ENCODE measurements at places on chromosomes 5 and 9.

- no peak for DNase-seq
These were observed 81.8 kb downstream of the ANKRD33B start for GRCh38 chr5:10645671-10646070.

DNA sequence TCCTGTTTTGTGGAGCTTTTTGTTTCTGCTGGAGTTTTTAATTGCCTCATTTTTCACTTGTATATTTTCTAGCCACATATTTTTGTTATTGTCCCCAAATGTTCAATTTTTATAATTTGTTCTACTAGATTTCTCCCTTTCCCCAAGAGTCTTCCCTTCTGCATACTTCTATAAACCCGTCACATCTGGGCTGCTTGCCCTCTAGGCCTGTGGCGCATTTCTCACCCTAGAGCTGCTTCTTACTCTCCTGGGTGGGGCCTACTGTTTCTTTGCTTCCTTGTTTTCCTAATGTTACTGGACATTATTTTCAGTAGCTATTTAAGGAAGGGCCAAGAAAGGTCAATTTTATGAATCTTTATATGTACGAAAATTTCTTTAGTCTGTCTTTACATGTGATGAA lies 51.5 kb downstream of the NXNL2 start:
- DNase-seq: no peak

- DNase-seq: no peak
These were observed 7.4 kb upstream of the SPDL1 start for GRCh38 chr5:169576181-169576598.

DNA sequence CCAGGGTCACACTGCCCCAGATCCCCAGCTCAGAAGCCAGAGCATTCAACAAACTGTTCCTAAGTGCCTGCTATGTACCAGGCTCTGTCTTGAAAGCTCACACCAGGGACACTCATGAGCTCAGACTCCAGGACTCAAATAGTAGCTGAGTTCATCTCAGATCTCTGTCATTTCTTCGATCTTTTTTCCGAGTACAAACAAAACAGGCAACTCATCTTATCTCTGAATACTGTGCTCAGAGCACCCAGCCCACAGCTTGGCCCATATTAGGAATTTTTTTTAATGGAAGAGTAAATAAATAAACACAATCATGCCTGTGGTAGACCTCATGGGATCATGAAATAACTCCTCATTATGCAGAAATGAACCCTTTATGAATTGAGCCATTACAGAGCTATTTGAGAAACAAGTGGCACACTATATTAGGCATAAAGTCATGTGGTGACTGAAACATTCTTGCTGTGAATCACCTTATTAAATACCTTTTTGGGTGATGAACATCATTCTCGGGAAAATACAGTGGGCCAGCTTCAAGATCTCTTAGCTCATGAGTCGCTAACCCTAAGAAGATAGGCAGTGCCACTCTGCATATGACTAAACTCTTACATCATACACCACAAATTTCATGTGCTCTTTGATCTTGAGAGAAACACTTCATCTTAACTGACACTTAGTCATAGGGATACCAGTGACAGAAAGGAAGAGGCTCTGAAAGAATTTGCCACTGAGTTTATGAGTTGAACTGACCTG lies 9.9 kb downstream of the SH3RF2 start:
- DNase-seq: no peak

- no peak for DNase-seq
These were observed 418.8 kb downstream of the RAB3C start for GRCh38 chr5:59001716-59002115.

- DNase-seq: no peak
These were observed 21.8 kb downstream of the ENTREP1 start for GRCh38 chr9:69346596-69347390.

DNA sequence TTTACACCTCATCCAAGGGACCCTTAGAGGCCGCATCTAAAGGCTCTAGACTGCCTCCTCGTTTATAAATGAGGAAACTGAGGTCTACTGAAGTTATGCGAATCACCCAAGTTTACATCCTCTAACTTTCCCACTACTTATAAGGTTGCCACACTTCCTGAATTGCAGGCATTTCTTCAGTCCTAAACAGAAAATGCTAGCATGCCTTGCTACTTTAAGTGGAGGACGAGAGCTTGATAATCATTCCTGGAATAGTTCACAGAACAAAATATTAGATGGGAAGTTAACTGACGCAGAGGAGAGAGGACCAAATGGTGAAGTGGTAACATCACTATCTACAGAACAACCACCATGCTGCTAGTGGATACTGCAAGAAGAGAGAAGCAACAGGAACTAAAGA lies 85.8 kb downstream of the GNAQ start:
- no peak for DNase-seq

GRCh38 chr9:27353474-27354229 lies 56.7 kb upstream of the EQTN start:
- no peak for DNase-seq

DNA sequence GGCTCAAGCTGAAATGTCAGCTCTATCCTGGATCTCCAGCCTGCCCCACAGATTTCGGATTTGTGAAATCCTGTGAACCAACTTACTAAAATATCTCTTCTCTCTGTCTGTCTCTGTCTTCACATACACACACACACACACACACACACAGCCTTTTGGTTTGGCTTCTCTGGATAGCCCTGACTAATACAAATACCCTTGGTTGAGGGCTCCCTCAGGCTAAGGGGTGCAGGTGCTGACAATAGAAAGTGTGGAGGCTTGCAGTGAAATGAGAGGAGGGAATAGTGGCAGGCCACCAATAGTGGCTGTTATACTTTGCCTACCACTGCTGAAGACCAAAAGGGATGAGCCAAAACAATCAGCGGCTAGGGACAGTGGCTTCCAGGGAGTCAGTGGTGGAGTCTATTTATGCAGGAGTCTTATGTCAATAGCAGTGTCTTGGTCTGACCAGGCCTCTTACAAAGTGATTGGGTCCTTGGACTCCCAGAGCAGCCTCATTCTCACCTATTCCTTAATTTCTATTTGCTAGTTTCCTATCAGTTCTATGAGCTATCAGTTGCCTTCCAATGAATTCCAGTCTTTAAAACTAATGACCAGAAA lies 93.2 kb upstream of the GAS1 start:
- DNase-seq: no peak

GRCh38 chr5:155783246-155783645 lies 543.7 kb upstream of the SGCD start:
- no peak for DNase-seq

DNA sequence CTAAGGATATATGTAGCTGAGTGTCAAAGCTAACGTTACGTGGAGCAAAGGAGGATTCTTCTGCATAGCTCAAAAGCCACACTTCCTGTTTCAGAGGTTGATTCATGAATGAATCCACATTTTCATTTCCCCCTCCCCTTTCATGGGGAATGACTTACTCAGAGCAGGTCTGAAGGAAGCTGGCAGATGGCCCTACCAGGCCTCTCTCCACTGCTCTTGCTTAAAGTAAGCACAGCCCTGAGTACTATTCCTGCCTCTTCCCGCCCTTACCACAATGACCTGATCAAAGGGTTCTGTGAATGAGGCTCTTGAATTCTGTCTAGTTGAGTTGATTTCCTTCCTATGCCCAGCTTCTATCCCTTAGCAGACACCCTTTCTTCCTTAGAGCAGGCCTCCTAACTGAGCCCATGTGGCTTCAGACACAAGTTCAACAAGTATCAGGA lies 6.3 kb downstream of the IGIP start:
- no peak for DNase-seq

DNA sequence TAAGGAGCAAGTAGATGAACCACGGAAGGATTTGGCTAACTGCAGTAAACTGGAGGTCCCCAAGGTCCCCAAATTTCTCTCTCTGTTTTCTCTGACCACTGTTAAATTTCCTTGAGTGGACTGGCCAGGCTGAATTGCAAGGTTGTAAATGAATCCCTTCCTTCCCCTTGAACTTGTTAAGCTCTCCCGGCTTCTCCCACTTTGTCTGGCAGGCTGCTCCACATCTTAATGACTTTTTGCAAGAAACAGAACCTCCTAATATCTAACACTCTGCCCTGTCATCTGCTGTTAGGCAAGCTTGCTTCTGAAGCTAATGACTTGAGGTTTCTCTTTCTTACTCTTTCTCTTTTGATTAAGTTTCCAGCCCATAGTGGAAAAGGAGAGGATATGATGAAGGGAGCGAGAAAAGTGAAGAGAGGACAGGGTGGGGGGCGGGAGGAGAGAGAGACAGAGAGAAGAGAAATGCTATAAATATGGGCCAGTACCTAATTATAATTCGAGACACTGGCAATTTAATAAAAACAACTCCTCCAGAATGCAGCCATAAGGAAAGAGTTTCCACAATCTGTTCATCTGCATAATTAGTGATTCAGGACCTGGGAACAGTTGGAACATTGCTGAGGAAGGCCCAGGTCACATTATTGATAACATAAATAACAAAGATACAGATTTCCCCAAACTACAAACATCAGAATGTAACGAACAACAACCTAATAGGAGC lies 437.3 kb upstream of the MPDZ start:
- DNase-seq: no peak

- no peak for DNase-seq
These were observed 159.1 kb downstream of the LURAP1L start for GRCh38 chr9:12933957-12934356.

GRCh38 chr9:129006328-129007034 lies 21.6 kb downstream of the SH3GLB2 start:
- no peak for DNase-seq

DNA sequence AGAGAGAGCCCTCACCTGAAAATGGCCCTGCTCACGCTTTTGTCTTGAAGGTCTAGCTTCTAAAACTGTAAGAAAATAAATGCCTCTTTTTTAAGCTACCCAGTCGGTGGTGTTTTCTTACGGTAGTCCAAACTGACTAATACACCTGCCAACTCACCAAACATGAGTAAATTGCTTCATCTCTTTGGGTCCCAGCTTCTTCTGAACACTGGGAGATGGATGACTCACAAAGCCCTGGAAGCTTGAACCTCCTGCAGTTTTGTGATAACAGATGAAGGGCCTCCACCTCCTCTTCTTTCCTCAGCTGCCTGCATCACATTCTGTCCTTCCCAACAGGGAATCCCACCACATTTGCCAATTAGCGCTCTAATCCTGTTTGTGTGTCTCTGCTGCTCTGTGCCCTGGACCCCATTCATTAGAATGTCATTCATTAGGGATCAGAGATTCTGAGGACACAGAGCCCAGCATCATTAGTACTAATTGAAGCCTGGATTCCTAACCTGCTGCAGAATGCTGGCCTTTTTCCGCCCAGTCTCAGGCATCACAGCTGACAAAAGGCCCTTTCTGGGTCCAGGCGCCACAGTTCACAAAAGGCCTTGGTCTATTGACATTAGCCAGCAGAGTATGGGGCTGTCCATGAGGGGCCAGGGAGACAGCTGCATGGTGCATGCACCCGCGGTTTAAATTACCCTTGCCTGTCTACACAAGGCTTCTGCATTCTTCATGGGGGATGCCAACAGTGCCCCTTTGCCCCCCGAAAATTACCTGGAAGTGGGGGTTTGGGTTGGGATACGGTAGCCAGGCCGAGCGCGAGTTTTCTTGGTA lies 349.3 kb downstream of the SEMA5A start:
- no peak for DNase-seq

GRCh38 chr5:72452515-72453245 lies 54.5 kb downstream of the ZNF366 start:
- DNase-seq: no peak

GRCh38 chr5:122424132-122424531 lies 112.1 kb downstream of the SNCAIP start:
- DNase-seq: no peak

- no peak for DNase-seq
These were observed 59.8 kb upstream of the ABCA1 start for GRCh38 chr9:104987743-104988142.

GRCh38 chr5:75335952-75336614 lies 937 bp upstream of the HMGCR start:
- no peak for DNase-seq

- DNase-seq: no peak
These were observed 60.1 kb upstream of the ITGA1 start for GRCh38 chr5:52727576-52727975.

- DNase-seq: no peak
These were observed 199.5 kb upstream of the DMRT1 start for GRCh38 chr9:642014-642413.

GRCh38 chr9:131656356-131657036 lies 83.4 kb downstream of the RAPGEF1 start:
- peak; percentile 46 for DNase-seq

DNA sequence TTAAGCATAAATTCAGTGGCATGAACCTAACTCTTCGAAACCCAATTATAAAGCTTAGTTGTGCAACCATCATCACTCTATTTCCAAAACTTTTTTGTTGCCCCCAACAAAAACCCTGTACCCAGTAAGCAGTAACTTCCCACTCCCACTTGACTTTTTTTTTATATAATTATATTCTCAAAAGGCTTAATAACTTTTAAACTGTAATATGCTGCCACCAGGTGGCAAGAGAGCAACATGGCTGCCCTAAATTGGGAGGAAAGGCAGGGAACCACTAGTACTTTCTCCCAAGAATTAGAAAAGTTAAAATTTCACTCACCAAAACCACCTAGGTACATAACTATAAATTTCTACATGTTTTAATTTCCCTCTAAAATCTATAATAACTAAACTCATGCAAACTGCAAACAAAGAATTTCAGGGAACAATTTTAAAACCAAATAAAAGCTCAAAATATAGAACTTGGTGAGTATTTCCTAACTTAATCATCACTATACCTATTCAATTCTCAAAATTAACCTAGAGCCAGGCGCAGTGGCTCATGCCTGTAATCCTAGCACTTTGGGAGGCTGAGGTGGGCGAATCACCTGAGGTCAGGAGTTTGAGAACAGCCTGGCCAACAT lies 50.2 kb upstream of the RNF38 start:
- DNase-seq: no peak

- DNase-seq: no peak
These were observed 42.0 kb upstream of the ORM1 start for GRCh38 chr9:114280636-114281472.

DNA sequence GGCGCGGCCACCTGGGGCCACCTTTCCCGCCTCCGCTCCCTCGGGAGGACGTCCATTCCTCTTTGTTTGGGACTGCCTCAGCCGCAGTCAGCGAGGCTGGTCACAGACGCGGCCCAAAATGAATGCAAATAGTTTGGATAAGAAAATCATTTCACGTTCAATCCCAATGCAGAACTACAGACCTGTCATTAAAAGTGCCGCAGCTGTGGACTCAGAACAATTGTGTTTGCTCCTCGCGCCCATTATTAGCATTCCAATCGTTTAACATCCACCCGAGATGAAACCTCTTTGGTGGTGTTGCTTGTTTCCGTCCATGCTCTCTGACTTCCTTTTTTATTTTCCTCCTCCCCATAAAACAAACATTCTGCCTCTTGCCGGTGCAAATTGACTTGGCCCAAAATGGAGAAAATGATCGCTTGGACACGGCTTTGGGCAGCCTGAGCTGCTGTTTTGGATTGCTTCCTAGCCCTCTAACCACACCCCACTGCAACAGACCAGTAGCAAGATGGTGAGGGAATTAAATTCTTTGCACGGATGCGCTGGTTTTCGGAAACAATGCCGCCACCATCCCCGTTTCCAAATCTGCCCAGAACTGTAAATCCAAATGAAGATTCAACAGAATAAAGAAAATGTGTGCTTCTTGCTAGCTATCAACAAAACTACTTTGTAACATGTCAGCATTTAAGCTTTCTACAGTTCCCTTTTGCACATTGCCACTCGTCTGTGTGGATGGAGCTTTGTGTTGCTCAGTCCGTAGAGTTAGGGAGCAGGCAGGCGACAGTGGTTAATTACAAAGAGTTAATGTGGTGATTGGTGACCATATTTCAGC lies 784 bp downstream of the NLN start:
- DNase-seq: no peak

- no peak for DNase-seq
These were observed 27.1 kb downstream of the NIM1K start for GRCh38 chr5:43219120-43219519.

GRCh38 chr9:128702445-128702948 lies at the start of gene PKN3:
Gene PKN3, plus strand, starts transcription at chr9:128702503. Its CDS starts 413 bp downstream, at chr9:128702916.
- DNase-seq: peak; percentile 85

- no peak for DNase-seq
These were observed 67.4 kb downstream of the MRPS27 start for GRCh38 chr5:72252574-72253155.

All from activated CD8-positive, alpha-beta memory T cell treated with anti-CD3 and anti-CD28 coated beads for 1 hour (primary cell).